ENCODE measurements at places on chromosomes 1 and 21. TPM values are rescaled to one million over a fixed set of nuclear protein-coding genes. Genes with fewer than 3 reads are reported as not detected.

Gene ILF2
- 152 TPM for polyA plus RNA-seq

Gene ACTL8
- polyA plus RNA-seq = not detected

Gene OR14I1
- not detected for polyA plus RNA-seq

Gene HS2ST1
- 32.2 TPM for polyA plus RNA-seq

Gene AQP10
- polyA plus RNA-seq = 11.1 TPM

Gene TRIM46
- polyA plus RNA-seq = 2.9 TPM

Gene NMNAT2
- polyA plus RNA-seq = 3.3 TPM

Gene ARHGAP30
- 5.7 TPM for polyA plus RNA-seq

Gene KRTAP22-1
- polyA plus RNA-seq = not detected

Gene C1orf216
- 6.7 TPM for polyA plus RNA-seq

Gene TAF1A
- 12.2 TPM for polyA plus RNA-seq

Gene TMEM79
- polyA plus RNA-seq = 7.3 TPM

Gene GBP5
- 1.7 TPM for polyA plus RNA-seq

Gene HCRTR1
- polyA plus RNA-seq = 0.81 TPM

Gene PUSL1
- polyA plus RNA-seq = 14.5 TPM

Gene TRAPPC10
- 36.6 TPM for polyA plus RNA-seq

Gene TFF2
- 0.12 TPM for polyA plus RNA-seq

Gene IER5
- 8.2 TPM for polyA plus RNA-seq

Gene ZNF436
- 22.2 TPM for polyA plus RNA-seq

Gene FCGR3B
- 0.04 TPM for polyA plus RNA-seq

Gene MARK1
- 3.9 TPM for polyA plus RNA-seq

Gene MORC3
- 28.7 TPM for polyA plus RNA-seq

Gene TFB2M
- 15.1 TPM for polyA plus RNA-seq

Gene FBLIM1
- 76.8 TPM for polyA plus RNA-seq

Gene HOOK1
- polyA plus RNA-seq = 35.6 TPM

Gene FOXO6
- 6.4 TPM for polyA plus RNA-seq

Gene YARS1
- 59.9 TPM for polyA plus RNA-seq

Gene MNDA
- polyA plus RNA-seq = 3.6 TPM

Gene SLC26A9
- polyA plus RNA-seq = 0.03 TPM

Gene CALML6
- 1.8 TPM for polyA plus RNA-seq

Gene NBPF4
- polyA plus RNA-seq = not detected

Gene AMY2A
- polyA plus RNA-seq = not detected

Gene ARHGEF16
- 39.7 TPM for polyA plus RNA-seq

Gene PHTF1
- polyA plus RNA-seq = 9.6 TPM

Gene PARP1
- polyA plus RNA-seq = 63.0 TPM

Gene OR14K1
- not detected for polyA plus RNA-seq

Gene CFH
- polyA plus RNA-seq = 16.4 TPM

Gene SAMD11
- 18.1 TPM for polyA plus RNA-seq

Gene MAB21L3
- polyA plus RNA-seq = 0.55 TPM

Gene POU2F1
- polyA plus RNA-seq = 8.9 TPM

Gene NOS1AP
- polyA plus RNA-seq = 2.7 TPM

Gene LINGO4
- 0.81 TPM for polyA plus RNA-seq

Gene TMEM200B
- 5.9 TPM for polyA plus RNA-seq

Gene TTC22
- polyA plus RNA-seq = 28.2 TPM

Gene RPS8
- 2,680 TPM for polyA plus RNA-seq

Gene LCE1B
- polyA plus RNA-seq = not detected

Gene TMEM269
- polyA plus RNA-seq = 0.10 TPM

Gene MCOLN3
- polyA plus RNA-seq = 181 TPM

Gene RUNX3
- polyA plus RNA-seq = 4.8 TPM

Gene LY9
- polyA plus RNA-seq = 0.72 TPM

Gene LCE1D
- not detected for polyA plus RNA-seq

Gene GLIS1
- 0.58 TPM for polyA plus RNA-seq

Gene PDE9A
- 19.8 TPM for polyA plus RNA-seq

Gene PGLYRP4
- polyA plus RNA-seq = 0.31 TPM

Gene PGLYRP3
- not detected for polyA plus RNA-seq

Gene NPL
- polyA plus RNA-seq = 28.0 TPM

Gene DENND1B
- polyA plus RNA-seq = 10.9 TPM

Gene ADGRL2
- 60.9 TPM for polyA plus RNA-seq

Gene SELP
- polyA plus RNA-seq = 1.8 TPM

Gene TMOD4
- polyA plus RNA-seq = 0.64 TPM
